ENCODE measurements at places on chromosomes 4 and X.

- no peak for DNase-seq
Measured at GRCh38 chr4:67883458-67883857, 344 bp downstream of the TMPRSS11D start.

DNA sequence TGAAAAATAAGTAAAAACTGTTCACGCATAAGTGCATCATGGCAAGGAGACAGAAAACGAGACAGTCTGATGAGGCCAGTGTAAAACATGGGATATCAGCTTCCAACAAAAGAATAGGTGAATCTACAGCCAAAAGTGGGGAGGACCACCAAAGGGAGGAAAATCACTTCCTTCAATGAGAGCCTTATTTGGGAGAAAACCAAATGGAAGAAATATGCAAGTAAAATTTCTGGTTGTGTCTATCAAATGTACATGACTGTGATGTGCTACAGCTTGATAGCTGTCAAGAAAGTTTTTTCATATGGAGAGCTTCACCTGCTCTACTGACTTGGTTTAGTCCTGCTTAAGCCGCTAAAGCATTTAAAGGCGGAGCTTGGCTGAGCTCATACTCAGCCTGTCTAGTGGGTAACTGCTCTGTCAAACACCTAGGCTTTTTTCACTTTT lies 66.2 kb downstream of the MAGEA1 start:
- DNase-seq: no peak

DNA sequence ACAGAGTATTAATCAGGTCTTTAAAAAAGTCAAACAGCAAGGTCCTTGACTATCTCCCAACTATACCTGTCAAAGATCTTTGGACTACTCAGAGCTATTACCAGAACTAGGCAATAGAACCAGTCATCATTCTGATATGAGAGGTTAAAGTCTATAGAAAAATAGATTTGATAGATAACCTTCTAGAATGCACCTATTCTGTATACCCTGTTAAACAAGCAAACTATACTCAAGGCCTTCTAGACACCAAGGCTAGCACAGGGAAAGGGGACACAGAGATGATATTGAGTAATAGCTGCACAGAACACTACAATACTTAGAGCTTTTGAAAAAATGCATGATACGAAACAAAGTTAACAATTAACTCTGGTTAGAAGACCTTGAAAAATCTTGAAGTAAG lies 149.5 kb downstream of the NR3C2 start:
- no peak for DNase-seq

GRCh38 chr4:7457201-7458065 lies 22.7 kb upstream of the PSAPL1 start:
- DNase-seq: no peak

DNA sequence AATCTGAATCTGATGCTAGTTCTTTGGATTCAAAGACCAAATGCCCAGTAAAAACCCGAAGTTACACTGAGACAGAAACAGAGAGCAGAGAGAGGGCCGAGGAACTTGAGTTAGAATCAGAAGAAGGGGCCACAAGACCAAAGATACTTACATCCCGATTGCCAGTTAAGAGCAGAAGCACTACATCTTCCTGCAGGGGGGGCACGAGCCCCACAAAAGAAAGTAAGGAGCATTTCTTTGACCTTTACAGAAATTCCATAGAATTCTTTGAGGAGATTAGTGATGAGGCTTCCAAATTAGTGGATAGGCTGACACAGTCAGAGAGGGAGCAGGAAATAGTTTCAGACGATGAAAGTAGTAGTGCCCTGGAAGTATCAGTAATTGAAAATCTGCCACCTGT lies 309.3 kb downstream of the ANK2 start:
- DNase-seq: no peak

GRCh38 chrX:41858161-41858775 lies 65.1 kb downstream of the CASK start:
- DNase-seq: no peak

GRCh38 chr4:1869530-1870327 lies 1.5 kb upstream of the NSD2 start:
- no peak for DNase-seq

- no peak for DNase-seq
Measured at GRCh38 chrX:45031830-45032378, 158.9 kb downstream of the KDM6A start.

DNA sequence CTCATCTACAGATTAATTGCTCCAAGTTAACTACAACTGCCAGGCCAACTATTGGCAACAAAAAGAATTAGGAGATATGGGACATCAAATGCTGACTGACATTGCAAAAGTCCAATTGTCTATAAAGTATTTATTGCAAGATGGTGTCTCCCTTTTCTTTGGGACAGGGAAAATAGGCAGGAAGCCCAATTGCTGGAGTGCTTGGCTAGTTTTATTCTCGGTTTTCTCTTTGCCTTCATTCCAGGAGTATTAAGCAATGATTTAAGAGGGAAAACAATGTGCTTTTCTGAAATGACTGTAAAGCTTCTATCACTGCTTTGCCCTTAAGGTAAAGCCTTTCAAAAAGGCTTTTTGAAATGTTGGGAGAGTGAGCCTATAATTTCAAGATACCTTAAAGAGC lies 62.8 kb upstream of the DIAPH2 start:
- DNase-seq: no peak

GRCh38 chr4:88819818-88820697 lies 122.4 kb upstream of the NAP1L5 start:
- DNase-seq: no peak

DNA sequence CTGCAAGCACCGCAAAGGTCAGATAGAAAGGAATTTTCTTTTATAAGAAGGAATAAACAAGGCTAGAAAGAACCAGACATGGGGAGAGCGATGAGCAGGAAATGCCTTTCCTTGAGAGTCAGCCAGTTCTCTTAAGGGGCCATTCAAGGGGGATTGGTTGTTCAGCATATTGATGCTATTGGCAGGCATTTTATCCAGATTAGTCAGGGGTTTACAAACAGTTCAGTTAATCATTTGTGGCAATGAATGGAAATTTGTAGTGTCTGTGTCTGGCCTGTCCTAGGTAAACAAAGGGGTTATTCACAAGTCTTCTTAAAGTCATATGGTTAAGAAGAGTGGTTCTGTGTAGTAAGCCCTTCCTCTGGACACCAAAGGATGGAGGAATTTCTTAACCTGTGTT lies 184.7 kb upstream of the FRMPD4 start:
- no peak for DNase-seq

GRCh38 chr4:188029114-188029513 lies 33.5 kb downstream of the ZFP42 start:
- DNase-seq: no peak

- DNase-seq: no peak
Measured at GRCh38 chr4:54473798-54474197, 184.0 kb upstream of the KIT start.

DNA sequence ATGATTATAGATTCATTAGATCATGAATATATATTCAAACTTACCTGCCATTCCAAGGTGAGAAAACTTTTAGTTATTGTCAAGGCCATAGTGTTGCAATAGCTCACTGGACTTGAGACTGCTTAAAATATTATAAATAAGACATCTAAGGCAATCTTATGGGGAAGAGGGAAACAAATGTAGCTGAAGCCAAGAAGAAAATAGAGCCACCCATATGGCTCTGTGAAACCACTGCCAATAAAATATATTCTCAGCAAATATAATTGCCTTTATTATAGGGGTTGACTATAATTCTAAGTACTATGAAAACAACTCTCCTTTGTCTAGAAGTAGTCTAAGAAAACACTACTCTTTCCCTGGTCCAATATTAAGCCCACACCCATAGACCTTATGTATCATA lies 938.5 kb downstream of the FSTL5 start:
- no peak for DNase-seq

- DNase-seq: no peak
Measured at GRCh38 chr4:37652747-37653527, 33.2 kb downstream of the RELL1 start.

GRCh38 chr4:24686866-24687692 lies 102.7 kb upstream of the DHX15 start:
- DNase-seq: no peak

GRCh38 chr4:87461281-87461700 lies 38.9 kb downstream of the NUDT9 start:
- DNase-seq: no peak

GRCh38 chr4:134632056-134632455 lies 430.5 kb upstream of the PABPC4L start:
- DNase-seq: no peak

DNA sequence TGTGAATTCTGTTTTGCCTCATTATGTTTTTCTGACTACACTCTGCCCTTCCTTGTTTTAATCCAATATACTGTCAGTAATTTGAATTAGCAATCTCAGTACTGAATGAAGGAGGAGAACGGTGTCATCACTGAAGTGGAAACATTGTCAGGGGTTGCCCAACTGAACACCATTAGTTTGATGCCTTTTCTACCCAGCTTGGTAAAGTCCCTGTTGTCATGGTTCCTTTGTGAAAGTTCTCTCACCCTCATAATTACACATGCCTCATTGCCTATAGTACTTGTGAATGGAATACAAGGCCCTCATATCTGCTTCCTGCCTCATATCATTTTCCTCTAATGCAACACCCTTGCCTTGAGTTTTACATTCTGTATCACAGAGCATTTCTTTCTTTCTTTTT lies 76.9 kb downstream of the RRAGB start:
- DNase-seq: no peak

- DNase-seq: no peak
Measured at GRCh38 chr4:164011791-164012190, 517.3 kb downstream of the TMA16 start.

GRCh38 chrX:152905081-152905420 lies 7.2 kb downstream of the ZNF185 start:
- DNase-seq: no peak

GRCh38 chr4:96145601-96146000 lies 305.7 kb downstream of the PDHA2 start:
- DNase-seq: no peak

GRCh38 chr4:53498706-53499105 lies 92.6 kb downstream of the LNX1 start:
- no peak for DNase-seq

DNA sequence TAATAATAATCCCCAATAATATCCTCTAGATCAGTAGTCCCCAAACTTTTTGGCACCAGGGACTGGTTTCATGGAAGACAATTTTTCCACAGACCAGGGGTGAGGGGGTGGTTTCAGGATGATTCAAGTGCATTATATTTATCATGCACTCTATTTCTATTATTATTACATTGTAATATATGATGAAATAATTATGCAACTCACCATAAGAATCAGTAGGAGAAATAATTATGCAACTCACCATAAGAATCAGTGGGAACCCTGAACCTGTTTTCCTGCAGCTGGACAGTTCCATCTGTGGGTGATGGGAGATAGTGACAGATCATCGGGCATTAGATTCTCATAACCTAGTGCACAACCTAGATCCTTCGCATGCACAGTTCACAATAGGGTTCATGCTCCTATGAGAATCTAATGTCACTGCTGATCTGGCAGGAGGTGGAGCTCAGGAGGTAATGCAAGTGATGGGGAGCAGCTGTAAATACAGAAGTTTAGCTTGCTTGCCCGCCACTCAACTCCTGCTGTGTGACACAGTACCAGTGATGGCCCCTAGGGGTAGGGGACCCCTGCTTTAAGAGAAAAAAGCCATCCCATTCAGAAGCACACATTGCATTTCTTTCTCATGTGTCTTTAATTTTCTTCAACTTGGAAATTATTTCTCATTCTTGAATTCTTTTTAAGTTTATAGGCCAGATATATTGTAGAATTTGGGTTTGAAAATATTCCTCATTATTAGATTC lies 16.0 kb upstream of the SH3RF1 start:
- DNase-seq: no peak

- DNase-seq: no peak
Measured at GRCh38 chrX:2398064-2398656, 102.6 kb downstream of the DHRSX start.

DNA sequence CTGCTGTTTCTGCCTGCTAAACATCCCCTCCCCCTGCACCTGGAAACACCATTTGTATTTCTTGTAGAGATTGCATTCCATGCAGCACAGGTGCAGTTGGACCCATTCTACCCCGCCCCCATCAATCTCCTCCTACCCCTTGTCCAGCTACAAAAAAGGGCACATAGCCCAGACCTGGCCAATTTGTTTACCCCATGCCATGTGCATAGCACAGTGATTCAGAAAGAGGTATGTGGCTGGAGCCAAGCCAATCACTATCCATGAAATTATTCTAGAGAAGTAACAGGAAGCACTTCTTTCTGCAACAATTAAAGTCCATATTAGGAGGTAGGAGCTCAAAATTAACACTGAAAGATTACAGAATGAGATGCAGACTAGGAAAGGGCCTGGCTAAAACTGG lies 20.2 kb upstream of the TMEM184C start:
- DNase-seq: no peak

GRCh38 chr4:2634014-2634413 lies 97.6 kb downstream of the FAM193A start:
- no peak for DNase-seq

- no peak for DNase-seq
Measured at GRCh38 chr4:37737466-37737865, 51.3 kb upstream of the RELL1 start.

- no peak for DNase-seq
Measured at GRCh38 chrX:13499736-13500135, 69.7 kb upstream of the EGFL6 start.

- no peak for DNase-seq
Measured at GRCh38 chrX:118548841-118549240, 53.2 kb downstream of the DOCK11 start.

DNA sequence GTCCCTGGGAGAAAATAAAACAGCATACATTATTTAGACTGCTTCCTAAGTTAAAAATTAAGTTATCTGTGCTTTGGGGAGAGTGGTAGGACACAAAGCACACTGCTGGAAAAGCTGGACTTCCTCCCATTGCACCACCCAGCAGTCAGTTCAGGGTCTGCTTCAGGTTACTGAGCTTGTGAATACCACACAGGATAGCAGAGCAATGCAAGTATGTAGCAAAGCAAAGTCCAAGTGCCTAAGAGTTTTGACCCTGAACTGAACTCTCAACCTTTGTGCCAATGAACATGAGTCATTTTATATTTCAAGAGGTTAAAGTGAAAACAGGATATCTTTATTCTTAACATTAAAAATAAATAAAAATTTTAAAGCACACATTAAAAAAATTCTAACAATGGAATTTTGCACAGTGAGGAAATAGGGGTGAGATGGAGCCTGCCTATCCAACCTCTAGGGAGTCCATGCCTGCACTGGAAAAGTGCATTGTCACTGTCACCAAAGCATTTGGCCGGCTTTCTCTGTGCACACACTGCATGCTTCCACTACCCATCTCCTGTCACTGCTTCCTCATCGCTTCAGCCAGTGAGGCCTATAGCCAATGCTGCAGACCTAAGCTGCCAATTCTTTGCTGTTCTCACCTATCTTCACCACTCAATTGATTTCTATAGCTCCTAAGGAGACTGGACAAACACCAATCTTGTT lies 50.9 kb downstream of the ABCG2 start:
- DNase-seq: no peak

GRCh38 chr4:105276361-105277104 lies 129.9 kb downstream of the TET2 start:
- DNase-seq: no peak

Measured in stimulated activated CD8-positive, alpha-beta memory T cell treated with anti-CD3 and anti-CD28 coated beads, Interleukin-4, amount 100 ng/mL, for 1 hour (primary cell).